ENCODE measurements at places on chromosomes 5 and 9. TPM values are rescaled to one million over a fixed set of nuclear protein-coding genes. Genes with fewer than 3 reads are reported as not detected.

GRCh38 chr5:74371621-74372020 lies 268.9 kb downstream of the ENC1 start:
- no peak for DNase-seq

Gene FANCG
- 21.3 TPM for total RNA-seq

- no peak for DNase-seq
These were observed 276.4 kb downstream of the NR2F1-AS1 start for GRCh38 chr5:93304456-93305250.

Gene VCAN
- total RNA-seq: 5.4 TPM

- DNase-seq: no peak
These were observed 1.0 kb upstream of the HCN1 start for GRCh38 chr5:45697201-45697600.

Gene IL9
- not detected for total RNA-seq

Gene ANKRD18A
- total RNA-seq: not detected

GRCh38 chr5:74367934-74368333 lies 272.6 kb downstream of the ENC1 start:
- no peak for DNase-seq

DNA sequence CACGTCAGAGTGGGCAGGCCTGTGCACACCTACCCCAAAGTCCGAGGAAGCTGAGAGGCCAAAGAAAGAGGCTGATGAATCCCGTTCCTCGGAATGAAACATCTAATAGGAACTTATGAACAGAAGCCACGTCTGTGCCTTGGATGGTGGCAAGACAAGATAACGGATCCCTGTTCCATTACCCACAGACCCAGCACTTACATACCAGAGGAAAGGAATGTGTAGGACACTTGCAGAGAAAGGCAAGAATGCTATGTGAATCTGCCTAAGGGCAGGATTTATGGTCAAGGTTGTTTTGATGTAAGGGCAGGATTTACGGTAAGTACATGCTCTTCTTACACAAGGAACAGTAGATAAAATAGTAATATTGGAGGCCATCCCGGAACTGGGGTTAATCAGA lies 93.2 kb downstream of the WDR41 start:
- no peak for DNase-seq

Gene PFN3
- total RNA-seq: not detected

DNA sequence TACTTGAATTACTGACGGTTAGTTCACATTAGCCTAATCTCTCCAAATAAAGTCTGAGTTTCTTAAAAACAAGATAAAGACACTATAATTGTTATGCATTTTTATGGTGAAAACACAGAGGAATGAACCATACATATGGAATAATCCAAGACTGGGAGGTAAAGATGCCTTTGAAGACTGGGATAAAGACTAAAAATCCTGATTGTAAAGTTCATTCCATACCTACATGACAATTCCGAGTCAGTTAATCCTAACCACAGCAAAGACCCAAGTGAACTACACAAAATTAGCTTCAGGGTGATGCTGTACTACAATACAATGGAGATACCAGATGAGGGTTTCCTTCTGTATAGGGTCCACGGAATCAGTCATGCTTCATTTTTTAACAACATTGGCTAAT lies 6.3 kb downstream of the AP3B1 start:
- DNase-seq: no peak

DNA sequence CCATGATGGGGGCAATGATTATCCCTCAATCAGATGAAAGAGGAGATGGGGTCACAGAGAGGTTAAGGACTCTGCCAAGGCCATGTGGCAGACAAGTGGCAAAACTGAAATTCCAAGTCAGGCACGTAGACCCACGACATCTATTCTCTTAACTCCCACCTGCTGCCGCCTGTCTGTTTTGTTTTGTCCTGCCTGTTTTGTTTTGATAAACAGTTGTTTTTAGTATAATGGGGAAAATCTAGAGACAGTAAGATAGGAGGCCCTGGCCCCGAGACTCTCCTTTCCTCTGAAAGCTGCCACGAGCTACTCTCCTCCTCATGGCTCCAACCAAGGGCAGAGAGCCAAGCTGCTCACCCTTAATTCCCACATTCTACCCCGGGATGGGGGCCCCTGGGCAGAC lies 4.9 kb downstream of the FSTL4 start:
- DNase-seq: no peak

DNA sequence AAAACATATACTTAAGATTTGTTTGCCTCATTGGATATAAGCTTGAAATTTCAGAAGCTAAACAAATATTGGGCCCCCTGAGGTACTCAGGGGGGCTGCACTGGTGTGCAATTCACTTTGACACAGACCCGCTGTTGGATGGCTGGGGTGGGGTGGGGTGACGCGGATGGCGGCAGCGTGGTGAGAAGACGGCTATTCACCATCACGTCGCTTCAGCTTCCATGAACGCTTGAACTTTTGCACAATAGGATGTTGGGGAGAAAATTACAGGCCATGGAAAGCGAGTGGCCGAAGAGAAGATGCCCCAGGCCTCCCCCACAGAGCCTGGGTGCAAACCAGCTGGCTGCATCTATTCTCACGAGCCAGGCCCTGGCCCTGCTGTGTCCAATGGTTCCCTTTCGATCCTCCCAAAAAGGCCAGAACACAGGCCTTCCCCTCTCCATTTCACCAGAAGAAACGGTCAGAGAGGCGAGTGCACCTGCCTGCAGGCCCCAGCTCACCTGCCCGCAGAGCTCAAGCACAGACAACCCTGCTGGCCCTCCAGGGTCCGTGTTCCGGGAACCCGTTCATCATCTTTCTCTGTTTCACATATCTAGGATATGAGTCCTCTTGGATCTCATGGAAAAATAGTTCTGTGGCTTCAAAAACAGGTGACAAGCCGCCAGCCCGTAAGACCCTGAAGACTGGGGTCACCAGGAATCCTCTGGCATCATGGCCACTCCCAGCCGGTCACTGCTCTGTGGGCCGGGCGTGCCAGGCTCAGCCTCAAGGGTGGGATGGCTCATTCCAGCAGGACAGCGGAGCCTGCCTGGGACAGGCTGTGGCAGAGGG lies 46.8 kb upstream of the SARDH start:
- DNase-seq: no peak

DNA sequence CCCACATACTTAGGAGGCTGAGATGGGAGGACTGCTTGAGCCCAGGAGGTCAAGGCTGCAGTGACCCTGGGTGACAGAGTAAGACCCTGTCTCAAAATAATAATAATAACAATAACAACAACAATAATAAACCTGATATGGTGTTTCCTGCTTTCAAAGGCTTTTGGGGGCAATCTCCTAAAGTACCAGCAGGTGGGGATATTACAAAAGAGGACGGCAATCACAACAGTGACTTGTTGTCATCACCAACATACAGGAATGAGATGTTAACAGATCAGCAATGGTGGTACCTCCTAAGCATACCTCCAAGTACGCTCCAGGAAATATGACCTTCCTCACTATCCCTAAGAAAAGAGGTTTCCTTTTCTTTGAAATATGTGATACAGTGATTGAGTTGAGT lies 91.1 kb upstream of the RNF180 start:
- no peak for DNase-seq

Gene SLC22A4
- total RNA-seq: 7.3 TPM

All from hematopoietic multipotent progenitor cell (in vitro differentiated cells).